ENCODE measurements at places on chromosomes 2 and 18. TPM values are rescaled to one million over a fixed set of nuclear protein-coding genes. Genes with fewer than 3 reads are reported as not detected.

- no peak for DNase-seq
Measured at GRCh38 chr18:77110936-77111335, 21.6 kb downstream of the MBP start.

- DNase-seq: no peak
Measured at GRCh38 chr2:120395221-120396012, 49.5 kb downstream of the INHBB start.

GRCh38 chr2:634636-635388, 42.4 kb downstream of the TMEM18 start:
- DNase-seq: no peak

GRCh38 chr2:153536115-153536514, 57.6 kb upstream of the RPRM start:
- no peak for DNase-seq

DNA sequence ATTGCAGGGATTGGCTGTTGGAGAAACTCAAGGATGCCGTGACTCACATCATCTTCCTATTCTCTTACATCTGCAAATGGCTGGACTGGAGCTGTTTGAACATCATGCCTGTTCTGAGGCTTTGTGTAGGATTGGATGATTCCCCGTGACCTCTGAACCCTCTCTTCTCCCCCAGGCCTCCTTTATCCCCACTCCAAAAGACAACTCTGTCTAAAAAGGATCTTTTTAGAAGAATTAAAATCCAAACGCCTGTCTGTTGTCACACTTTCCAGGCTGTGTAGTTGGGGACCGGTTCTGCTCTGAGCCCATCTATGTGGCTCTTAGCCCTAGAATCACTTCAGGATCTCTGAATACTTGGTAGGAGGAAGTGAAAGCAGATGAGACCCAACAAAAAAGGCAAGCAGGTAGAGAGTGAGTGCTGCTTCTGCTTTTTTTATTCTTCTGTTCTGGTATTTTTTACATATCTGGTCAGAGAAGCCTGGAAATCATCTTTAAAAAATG, 565 bp downstream of the SP140 start:
- DNase-seq: no peak

DNA sequence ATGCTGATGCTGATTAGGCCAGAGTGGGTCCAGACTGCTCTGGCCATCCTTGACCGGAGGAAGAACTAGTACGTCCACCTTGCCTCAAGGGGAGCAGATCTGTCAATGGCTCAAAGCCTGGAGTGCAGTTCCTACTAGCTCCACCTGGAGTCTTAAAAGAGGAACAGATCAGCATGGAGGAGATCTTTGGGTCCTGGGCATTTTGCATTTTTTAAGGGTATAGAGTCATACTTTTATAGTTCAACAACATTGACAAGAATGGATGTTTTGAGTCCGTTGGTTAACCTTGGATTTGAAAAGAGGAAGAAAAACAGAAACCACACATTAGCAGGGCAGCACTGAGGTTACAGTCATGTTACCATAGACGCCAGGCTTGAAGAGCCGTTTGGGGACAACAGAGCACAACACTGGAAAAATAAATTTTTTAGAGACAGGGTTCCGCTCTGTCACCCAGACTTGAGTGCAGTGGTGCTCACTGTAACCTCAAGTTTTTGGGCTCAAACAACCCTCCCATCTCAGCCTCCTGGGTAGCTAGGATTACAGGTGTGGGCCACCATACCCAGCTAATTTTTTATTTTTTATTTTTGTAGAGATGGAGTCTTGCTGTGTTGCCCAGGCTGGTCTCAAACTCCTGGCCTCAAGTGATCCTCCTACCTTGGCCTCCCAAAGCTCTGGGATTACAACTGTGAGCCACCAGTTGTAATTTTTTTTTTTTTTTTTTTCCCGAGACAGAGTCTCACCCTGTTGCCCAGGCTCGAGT, 78.5 kb downstream of the PRKCE start:
- DNase-seq: no peak

DNA sequence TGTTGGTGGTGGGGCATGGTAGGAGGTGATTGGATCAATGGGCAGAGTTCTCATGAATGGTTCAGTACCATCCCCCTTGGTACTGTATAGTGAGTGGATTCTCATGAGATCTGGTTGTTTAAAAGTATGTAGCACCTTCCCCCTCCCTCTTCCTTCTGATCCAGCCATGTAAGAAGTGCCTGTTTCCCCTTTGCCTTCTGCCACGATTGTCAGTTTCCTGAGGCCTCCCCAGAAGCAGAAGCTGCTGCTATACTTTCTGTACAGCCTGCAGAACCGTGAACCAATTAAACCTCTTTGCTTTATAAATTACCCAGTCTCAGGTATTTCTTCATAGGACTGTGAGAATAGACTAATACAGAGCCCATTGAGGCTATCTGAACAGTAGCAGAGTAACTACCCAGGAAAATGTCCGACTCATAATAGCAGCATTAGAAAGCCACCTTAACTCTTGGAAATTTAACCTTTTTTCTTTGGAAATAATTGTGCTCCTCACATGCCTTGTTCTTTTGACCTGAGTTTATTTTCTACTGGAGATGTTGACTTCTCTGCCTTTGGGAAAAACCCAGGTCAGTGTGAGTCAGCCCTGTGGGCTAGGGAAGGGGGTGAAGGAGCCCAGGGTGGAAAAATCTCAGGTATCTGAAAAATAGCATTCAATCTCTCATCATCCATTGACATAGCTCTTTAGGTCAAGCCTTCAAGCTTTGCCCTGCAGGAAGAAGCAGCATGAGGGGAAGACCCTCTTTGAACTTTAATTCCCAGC, 18.1 kb downstream of the CYP1B1 start:
- DNase-seq: no peak

- no peak for DNase-seq
Measured at GRCh38 chr18:49911427-49911826, 98.1 kb upstream of the ACAA2 start.

DNA sequence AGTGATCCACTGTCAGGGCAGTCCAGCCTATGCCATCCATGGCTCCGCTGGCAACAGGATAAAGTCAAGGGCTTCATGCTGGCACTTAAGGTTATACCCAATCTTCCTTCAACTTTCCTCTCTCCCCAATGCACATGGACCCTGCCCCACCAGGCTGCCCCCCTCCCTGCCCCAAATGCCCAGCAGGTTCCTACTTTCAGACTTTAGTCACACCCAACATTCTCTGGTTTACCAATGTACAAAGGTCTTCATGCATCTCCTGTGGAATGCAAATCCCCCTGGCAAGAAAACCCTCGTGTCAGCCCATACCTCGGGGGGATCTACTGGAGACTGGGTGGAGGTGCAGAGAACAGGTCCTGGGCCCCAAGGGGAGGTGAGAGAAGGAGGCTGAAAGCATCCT, 59.3 kb downstream of the MCFD2 start:
- no peak for DNase-seq

GRCh38 chr2:132615329-132616085, 54.5 kb downstream of the LYPD1 start:
- no peak for DNase-seq

DNA sequence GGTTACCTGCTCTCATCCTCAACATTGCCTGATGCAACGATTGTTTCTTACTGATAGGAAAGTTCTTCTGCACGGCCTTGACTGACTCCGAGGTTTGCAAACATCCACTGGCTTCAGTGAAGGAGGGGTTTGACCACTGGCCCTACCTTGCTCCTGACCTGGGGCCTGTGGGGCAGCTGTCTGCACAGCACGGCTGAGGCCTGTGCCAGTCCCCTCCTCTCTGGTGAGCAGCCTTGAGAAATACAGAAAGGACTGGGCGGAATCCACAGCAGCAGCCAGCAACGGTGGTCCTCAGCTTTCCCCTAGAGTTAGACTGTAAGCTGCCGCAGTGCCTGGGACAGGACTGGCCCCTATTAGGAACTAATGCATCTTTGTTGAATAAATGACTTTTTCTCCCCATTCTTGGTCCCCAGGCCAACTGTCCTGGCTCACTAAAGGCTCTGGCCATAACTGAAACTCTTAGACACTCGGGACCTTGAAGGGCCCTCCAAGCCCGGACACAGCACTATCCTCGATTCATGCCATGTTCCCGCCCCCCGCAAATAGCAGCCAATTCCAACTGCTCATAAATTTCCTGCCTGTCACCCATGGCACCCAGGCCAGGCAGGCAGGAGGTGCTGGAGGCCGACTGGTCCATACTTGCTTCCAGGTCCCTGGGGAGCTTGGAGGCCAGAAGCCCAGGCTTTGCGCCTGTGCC, 26.7 kb downstream of the ATOH8 start:
- DNase-seq: no peak

DNA sequence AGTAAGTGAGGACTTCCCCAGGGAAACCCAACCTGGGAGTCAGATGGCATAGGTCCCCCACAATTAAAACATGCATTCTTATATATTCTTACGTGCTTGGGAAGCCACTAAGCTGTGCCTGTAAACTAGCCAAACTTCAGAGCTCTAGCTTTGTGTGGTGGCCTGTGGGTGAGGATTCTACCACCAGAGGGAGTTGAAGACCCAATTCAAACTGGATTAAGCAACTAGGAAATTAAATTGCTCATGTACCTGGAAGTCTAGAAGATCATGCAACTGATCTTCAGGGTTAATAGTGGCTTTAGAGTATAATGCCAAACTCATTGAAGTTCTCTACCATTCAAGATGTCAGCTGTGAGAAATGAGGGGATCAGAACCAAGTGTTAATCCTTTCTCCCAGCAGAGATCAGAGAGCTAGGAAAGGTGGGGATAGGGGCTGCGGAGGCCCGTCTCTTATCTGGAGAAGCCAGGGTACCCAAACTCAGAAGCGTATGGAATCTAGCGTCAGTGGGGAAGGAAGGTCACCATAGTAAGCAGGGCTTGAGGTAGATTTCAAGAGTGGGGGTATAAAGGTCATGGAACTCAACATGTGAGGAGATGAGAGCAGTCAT, 53.2 kb upstream of the CCDC85A start:
- peak; percentile 8 for DNase-seq

- DNase-seq: no peak
Measured at GRCh38 chr2:148926981-148927401, 52.0 kb downstream of the KIF5C start.

CHRNA1 gene
- 0.11 TPM for total RNA-seq

ITGA6 gene
- 177 TPM for total RNA-seq

SPEG gene
- 1.8 TPM for total RNA-seq

C2orf74 gene
- total RNA-seq: 2.8 TPM

FAM228A gene
- total RNA-seq: 0.14 TPM

FEZ2 gene
- 88.4 TPM for total RNA-seq

ALKAL2 gene
- not detected for total RNA-seq

Measured in pulmonary artery endothelial cell (primary cell).